ENCODE measurements at places on chromosomes 2 and 18.

- DNase-seq, result no peak
These were observed 38.1 kb downstream of the RHOB start for GRCh38 chr2:20484810-20485611.

DNA sequence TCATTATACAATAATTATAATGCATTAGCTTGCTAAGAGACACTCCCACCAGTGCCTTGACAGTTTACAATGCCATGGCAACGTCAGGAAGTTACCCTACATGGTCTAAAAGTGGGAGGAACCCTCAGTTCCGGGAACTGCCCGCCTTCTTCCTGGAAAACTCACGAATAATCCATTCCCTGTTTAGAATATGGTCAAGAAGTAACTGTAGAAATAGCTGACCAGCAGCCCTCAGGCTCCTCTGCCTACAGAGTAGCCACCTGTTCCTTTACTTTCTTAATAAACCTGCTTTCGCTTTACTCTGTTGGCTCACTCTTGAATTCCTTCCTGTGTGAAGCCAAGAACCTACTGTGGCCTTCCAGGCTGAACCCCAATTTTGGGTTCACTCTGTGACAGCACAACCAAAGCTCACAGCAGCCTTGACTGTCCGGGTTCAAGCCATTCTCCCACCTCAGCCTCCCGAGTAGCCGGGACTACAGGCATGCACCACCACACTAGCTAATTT, 20.0 kb upstream of the PTPN2 start:
- DNase-seq, result peak; percentile 73

DNA sequence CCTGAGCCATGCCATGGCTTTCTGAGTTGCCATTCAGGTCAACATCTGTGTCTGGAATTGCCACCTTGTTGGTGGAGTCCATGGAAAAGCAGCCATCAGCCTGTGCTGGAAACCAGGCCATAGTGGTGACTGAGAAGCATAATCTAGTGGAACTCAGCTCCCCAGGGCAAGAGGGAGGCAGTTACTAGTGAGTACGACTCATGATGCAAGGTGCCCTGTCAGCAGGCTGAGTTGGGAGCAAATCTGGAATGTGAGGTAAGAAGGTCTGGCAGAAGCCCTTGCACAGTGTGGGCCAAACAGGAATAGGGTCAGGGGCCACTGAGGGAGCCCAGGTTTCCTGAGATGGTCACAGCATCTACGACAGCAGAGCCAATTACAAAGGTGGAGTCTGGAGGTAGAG, 37.1 kb downstream of the SULT1C2 start:
- DNase-seq, result no peak

GRCh38 chr2:71831193-71831577, 316.5 kb downstream of the CYP26B1 start:
- DNase-seq, result no peak

GRCh38 chr18:35733408-35733807, 151.9 kb downstream of the GALNT1 start:
- DNase-seq, result no peak

DNA sequence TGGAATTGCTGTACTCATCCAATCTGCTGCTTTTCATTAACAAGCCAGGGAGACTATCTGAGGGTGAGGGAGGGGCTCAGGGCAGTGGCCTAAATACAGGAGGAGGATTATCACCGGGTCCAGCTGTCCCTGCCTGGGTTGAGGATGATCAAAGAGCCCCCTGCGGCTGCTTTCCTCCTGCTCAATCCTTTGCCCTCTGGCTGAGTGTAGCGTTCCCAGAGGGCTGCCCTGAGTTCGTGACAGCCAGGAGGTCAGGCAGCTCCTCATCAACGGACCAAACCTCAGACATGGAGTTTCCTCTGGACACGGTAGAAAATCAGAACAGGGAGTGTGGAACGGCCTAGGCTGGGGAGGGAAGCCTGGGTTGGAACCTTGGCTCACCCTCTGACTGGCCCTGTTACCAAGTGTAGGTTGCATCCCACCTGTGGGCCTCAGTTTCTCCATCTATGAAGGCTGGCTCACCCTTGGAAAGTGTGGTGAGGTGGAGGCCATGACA, 23.5 kb downstream of the CIB4 start:
- DNase-seq, result peak; percentile 17

- no peak for DNase-seq
These were observed 37.4 kb downstream of the PNO1 start for GRCh38 chr2:68195096-68195495.

- DNase-seq, result no peak
These were observed 7.7 kb downstream of the HTR2B start for GRCh38 chr2:231117148-231117547.

- DNase-seq, result no peak
These were observed 11.8 kb downstream of the ARHGAP15 start for GRCh38 chr2:143140864-143141661.

DNA sequence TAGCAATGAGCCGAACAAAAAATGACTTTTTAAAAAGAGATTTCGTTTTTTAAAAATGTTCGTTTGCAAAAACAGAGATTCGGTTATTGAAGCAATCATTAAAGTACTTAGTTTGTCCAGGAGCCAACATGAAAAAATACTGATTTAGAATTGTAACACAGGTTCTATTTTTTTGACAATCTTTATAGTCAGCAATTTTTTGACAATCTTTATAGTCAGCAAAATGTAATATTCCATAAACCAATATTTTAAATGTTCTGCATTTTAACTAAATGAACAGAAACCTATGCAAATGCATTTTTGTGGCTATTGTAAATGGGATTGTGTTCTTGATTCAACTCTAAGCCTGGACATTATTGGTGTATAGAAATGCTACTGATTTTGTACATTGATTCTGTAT, 161.8 kb downstream of the DSEL start:
- no peak for DNase-seq

DNA sequence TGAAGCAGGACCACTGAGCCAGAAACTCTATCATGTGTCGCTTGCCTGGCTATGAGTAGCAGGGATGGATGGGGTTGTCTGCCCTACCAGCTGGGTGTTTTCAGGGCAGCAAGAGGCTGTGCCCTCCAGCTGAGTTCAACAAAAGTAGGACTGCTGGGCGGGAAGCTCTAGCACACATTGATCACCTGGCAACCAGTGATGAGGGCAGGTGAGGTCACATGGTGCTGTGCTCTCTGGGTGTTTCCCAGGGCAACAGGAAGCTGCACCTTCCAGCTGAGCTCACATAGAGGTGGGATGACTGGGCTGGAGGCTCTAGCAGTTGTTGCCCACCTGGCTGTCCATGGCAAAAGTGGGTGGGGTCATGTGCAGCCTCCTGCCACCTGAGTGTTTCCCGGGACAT, 487.3 kb upstream of the VWC2L start:
- DNase-seq, result no peak

Measured in activated CD8-positive, alpha-beta memory T cell treated with anti-CD3 and anti-CD28 coated beads for 24 hours (primary cell).